ENCODE measurements at places on chromosomes 11 and 22. TPM values are rescaled to one million over a fixed set of nuclear protein-coding genes. Genes with fewer than 3 reads are reported as not detected.

DNA sequence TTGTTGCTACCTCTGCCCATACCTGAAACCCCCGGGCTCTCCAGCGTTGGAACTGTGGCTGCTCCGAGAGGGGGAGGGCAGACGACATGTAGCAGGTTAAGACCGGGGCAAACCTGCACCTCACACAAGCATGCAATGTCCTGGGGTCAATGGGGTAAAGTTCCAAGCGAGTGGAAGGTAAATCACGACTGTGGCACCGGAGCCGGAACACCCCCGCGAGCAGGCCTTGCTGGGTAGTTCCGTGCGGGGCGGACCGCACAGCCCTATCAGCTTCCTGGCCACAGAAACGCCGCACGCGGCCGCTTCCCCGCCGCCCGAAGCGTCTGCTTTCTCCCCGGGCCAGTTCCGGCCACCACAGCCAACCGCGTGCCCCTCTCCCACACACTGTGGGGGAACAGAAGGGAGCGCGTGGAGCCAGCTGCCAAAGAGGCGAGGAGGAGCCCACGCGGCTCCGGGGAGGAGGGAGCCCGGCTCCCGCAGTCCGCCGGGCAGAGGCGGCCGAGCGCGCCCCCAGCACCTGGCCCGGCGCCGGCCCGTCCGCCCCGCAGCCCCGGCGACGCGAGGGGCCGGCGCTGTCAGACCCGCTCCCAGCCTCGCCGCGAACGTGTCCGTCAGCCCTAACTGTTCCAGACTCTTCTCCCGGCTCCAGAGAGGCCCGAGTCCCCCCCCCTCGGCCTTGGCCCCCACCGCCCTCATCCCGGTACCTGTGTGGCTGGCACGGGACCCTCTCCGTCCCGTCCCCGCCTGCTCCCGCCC is 1.6 kb downstream of the SPTBN2 start:
- no peak for DNase-seq

- no peak for DNase-seq
Observed at GRCh38 chr11:12943311-12943710, 65.8 kb upstream of the RASSF10 start.

DNA sequence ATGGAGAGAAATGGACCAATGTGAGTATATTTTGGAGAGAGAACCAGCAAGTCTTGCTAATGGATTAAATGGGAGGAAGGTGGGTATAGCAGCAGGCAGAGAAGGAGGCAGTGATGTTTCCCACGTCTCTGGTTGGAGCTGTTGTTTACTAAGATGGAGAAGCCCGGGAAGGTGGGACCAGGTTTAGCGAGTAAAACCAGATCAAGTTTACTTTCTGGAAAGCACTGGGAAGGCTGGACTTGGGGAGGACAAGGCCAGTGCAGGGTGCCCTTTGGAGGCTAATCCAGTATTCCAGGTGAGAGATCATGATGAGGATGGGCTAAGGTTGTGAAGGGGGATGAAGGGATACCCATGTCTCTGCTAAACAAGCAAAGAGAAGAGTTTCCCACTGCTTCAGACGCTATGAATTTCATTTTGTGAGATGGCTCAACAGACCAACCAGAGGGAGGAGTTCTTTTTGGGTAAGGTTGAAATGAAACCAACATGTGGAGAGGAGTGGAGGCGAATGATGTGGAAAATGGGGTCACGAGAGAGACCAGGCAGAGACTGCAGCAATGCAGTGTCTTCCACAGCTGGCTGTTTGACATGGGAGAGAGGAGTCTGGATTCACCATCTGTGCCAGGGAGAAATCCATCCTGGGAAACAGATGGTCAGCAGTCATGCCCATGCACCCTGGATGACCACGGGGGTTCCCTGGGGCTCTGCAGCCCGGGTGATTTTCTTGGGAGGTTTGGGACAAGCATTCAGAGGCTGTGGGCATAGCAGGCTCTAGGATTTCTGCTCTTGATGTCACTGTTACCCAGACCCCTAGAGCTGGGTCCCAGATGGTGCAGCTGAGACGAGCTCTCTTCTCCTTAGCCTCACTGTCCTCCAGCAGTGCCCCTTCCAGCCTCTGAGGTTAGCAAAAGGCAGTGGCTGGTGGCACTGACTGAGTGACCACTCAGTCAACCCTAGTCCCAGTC is 24.9 kb downstream of the COMMD9 start:
- no peak for DNase-seq

DNA sequence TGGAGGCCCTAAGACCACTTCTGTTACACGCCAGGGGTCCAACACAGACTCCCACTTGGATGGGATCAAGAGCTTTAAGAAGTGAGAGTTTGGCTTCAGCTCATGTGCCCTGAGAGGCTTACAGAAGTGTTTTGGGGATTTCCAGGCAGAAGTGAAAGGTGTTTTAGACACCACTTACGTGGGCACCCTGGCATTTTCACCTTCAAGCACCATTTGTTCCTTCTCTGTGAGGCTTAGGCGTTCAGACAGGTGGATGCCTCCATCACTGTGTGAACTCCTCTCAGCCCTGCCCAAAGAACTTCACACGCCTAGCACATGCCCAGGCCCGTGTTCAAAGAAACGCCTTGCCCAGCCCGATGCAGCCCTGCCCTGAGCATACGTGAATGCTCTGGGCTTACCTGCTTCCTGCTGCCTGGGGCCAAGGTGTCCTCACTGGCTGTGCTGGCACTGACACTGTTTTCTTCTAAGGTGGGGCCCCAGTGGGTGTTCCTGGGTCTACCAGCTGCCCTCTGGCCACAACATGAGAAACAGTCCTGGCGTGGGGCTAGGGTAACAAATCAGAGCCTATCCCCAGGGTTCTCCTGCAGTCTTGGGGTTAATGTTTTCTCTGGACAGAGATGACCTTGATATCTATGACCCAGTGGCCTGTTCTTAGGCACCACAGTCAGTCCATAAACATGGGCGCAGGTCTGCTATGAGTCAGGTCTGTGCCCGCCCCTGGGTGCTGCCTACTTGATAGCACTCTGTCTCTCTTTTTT is 34.0 kb downstream of the AMPD3 start:
- peak; percentile 45 for DNase-seq

SLC22A9 gene
- not detected for total RNA-seq

DNA sequence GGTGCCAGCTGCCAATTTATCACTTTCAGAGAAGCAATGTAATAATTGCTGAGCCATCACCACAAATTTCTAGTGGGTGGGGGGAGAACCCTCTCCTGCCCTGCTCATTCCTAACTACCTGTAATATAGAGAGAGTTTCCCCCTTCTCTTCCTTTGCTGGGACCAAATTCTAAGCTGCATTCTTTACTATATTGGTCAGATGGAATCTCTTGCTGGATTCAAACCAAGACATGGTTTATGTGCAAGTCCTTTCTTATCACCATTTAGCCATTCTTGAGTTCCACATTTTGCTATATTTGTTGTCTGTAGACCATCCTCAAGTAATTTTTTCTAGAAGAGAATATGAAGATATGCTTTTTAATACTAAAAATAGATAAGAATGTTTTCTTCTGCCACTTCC is 452.1 kb downstream of the MN1 start:
- DNase-seq, result no peak

LAYN gene
- 21.1 TPM for total RNA-seq

- no peak for DNase-seq
Observed at GRCh38 chr11:134242376-134242775, 10.8 kb downstream of the THYN1 start.

- peak; percentile 32 for DNase-seq
Observed at GRCh38 chr11:122115524-122116379, at the start of gene BLID. BLID (minus strand) TSS chr11:122116215; CDS start chr11:122115922, 293 bp downstream.

DNA sequence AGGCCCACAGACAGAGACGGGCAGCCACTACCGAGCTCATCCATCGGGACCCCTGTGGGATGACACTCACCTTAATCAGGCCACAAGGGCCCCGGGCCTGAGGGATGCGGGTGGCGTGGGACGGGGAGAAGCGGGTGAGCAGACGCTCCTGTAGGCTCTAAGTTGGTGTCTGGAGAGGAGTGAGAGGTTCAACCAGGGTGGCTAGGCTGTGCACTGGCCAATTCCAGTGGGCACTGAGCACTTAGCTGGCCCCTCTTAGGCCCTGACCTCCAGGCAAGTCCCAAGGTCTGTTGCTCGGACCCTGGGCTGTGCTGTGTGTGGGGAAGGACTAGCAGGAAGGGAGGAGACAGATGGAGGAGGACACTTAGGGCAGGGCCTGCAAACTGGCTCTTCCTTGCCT is 139.3 kb downstream of the ST3GAL4 start:
- no peak for DNase-seq

GRCh38 chr11:76625472-76626186 is 44.9 kb downstream of the LRRC32 start:
- DNase-seq, result no peak

GRCh38 chr11:19553683-19554333 is 158.8 kb upstream of the NAV2 start:
- peak; percentile 92 for DNase-seq

DNA sequence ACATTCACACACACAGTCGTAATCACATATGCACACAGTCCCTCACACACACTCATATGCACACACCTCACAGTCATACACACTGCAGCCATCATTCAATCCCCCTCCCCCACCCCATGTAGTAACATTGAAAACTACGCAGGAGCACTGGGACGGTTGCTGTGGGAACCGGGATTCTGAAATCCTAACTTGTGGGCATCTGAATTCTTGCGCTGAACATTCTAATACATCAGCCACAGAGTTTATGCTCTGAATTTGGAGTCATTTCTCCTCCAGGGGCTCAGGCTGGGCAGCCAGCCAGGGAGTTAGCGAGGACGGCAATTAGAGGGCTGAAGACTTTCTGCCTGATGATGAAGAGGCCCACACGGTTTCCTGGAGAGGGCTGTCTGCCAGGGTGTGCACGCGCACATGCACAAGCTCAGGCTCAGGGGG is 32.7 kb downstream of the CD6 start:
- peak; percentile 90 for DNase-seq

GRCh38 chr11:30521297-30522071 is 64.7 kb downstream of the MPPED2 start:
- no peak for DNase-seq

DNA sequence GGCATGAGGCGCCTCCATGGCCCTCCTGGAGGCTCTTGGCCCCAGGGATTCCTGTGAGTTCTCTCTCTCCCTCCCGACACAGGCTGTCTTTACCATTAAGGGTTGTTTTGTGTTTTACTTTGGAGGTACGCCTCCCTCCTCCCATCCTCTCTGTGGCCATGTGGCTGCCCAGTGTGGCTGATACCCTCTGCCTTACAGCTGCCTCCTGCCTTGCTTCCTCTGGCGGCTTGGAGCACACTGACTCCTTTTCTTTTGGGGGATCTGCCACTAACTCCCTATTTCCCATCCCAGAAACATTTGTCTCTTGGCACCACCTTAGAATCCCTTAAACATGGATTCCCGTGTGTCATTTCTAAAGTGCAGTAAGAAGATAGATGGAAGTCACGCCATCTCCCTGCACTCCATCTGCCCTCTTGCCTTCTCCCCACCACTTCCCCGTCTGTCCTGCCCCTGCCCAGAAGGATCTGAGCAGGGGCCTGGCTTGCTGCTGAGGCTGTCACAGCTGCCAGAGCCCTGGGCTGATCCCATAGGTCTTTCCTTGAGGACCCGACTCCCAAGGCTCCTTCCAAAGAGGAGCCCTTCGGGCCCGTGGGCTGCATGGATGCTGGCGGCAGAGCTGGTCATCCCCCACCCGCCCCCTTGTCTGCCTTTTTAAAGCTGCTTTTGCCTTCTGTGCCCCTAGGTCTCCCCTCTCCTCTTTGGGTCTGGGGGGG is 15.1 kb upstream of the ACR start:
- no peak for DNase-seq

TEX54 gene
- not detected for total RNA-seq

GRCh38 chr22:42343121-42343454 is 72.6 kb upstream of the TCF20 start:
- DNase-seq, result peak; percentile 50

DNA sequence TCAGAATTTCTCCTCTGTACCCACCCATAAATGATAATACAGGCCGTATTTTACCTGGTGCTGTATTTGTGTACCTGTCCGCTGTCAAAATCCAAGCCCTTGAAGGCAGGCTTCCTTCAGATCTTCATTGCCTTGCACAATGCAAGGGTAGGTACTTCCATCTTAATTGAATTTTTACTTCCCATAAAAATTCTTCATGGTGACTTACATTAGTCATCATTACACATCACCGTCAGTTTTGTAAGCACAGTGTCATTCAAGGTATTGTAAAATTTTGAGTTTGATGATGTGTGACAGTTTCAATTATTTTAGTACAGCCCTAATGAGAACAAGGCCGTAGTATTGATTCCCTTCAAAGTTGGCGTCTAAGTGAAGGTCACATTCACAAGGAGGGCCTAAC is 770 bp upstream of the TSG101 start:
- DNase-seq, result peak; percentile 24

DNA sequence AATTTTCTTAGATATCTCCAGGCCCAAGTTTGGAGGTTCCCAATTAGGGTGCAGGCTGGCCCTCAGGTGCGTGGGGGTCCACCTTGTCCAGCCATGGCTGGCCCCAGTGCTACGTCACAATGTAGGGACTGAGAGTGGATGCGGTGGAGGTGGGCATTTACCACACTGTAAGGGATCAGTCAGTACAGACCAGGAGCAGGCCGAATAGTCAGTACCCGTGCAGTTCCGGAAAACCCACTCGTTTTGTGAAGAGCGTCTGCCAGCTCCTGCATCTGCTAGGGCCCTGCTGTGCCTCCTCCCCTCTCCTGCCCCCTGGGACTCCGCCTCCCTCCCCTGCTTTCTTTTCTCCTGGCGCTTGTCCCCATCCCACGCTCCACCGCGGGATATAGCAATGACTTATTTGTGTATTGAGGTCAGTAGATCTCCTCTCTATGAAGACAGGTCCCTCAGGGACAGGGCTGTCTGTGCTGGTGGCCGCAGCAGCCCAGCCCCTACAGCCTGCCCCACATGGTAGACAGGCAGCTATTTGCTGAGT is 50.4 kb upstream of the SEPTIN5 start:
- DNase-seq, result peak; percentile 61

DNA sequence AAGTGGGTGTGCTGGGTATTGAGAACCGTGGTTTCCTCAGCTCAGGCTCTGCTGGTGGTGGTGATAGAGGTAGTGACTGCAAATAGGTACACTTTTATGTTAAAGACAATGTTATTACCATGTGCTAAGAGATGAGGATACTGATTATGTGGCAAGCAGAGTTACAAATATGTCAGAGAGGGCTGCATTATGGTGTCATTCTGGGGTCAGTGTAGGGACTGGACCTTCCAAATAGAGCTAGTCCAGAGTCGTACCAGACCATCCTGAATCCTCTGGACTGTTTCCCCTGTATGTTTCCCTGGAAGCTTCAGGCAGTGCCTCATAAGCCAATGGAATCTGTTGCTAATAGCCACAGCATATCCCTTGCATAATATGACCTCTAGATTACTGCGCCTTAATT is at the start of gene DNAJB7:
DNAJB7 (minus strand) TSS at position 101 of the 400 bp plus-strand sequence. CDS start 119 bp downstream, outside the sequence.
- no peak for DNase-seq

DNA sequence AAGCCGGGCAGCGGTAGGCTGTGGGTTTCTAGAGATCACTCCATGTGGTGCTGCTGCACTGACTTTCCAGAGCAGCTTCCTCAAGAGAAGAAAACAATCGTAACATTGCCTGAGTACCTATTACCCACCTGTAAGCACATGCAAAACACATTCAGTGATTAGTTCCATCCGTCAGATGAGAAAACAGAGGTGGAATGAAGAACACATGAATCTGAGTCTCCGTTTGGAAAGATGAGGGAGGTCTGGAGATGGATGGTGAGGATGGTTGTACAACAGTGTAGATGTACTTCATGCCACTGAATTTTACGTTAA is 7.5 kb upstream of the SLCO2B1 start:
- no peak for DNase-seq
